ENCODE measurements at places on chromosomes 4 and X.
A peak's percentile ranks its signal among the peaks of the same experiment; 100 is the strongest.

DNA sequence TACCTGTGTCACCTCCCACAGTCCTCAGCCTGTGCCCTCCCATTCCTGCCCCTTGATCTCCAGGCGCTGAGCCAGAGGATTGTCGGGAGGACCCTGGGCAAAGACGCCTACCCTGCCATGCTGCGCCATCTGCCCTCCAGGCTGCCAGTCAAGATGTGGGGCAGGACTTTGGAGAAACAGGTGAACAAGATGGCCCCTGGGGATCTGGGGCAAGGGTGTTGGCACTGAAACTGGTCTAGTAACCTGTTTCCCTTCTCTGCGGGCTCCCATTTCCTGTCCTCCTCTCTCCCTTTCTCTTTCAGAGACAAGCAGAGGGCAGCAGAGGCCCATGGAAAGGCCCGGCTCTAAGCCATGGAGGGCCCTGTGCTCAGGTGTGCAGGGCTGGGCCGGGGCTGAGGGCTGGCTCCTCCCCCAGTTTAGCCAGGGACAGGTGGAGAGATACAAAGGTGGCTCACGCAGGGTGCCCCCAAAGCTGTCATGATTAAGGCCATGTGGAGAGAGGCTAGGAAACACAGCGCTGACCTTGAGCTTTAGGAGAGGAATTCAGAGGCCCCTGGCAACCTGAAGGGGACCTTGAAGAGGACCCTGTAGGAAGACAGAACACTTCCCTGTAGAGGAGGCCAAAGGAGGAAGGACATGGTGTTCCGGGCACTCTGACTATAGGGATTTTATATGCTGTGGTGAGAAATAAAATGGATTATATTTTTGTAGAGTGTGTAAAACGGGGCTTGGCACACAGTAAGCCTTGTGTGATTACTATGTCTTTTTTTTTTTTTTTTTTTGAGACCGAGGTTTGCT is at the start of gene GLOD5:
Gene GLOD5, plus strand, starts transcription at position 74 of the 798 bp plus-strand sequence. Its CDS starts 44 bp downstream, at position 118.
- DNase-seq = no peak

- DNase-seq = no peak
Measured at GRCh38 chr4:41060352-41061334, 153.7 kb downstream of the APBB2 start.

DNA sequence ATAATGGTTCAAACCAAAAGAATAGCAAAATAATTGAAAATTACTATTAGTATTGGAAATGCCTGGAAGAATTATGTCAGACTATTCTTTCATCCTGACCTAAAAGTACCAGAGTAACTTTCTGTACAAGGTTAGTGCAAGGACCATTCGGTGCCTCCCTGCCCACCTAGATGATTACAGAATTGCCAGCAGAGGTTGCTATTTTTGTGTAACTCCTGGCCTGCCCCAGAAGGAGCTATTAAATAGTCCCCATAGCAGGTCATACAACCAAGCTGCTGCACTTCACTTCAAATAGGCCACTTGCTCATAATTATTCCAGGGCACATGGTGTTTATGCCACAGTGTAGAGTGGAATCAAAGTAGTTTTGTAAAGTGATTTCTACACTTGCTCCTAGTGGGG is 831.1 kb upstream of the PABPC4L start:
- DNase-seq = no peak

- no peak for DNase-seq
Measured at GRCh38 chr4:96912716-96913115, 1072.8 kb downstream of the PDHA2 start.

GRCh38 chrX:153580700-153581386 is 18.1 kb downstream of the CCNQ start:
- DNase-seq = no peak

GRCh38 chr4:101086801-101087586 is 260.3 kb downstream of the PPP3CA start:
- peak; percentile 56 for DNase-seq

DNA sequence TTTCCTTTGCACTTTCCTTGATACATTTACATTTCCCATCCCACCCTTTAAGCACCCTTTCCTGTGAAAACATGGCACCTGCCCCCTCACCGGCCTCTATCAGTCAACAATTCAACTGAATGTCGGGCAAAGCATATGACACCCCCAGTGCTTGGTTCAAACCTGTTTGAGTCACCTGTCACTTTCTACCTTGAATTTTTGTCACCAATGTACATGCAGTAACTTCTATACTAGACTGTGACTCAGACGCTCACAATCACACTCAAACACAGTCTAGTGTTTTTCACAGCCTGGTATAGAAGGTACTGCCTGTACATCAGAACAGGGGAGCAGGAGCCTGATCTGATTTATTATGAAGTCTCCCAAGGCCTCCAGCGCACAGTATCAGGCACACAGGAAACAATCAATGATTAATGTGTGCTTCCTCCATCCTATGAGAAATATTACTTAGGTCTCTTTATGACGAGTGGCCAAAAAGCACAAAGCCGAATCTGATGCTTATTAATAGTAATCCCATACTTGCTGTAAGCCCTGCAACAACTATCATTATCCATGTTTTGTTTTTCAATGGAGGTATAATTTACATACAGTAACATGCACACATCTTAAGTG is 49.2 kb upstream of the FAM9C start:
- DNase-seq = no peak

DNA sequence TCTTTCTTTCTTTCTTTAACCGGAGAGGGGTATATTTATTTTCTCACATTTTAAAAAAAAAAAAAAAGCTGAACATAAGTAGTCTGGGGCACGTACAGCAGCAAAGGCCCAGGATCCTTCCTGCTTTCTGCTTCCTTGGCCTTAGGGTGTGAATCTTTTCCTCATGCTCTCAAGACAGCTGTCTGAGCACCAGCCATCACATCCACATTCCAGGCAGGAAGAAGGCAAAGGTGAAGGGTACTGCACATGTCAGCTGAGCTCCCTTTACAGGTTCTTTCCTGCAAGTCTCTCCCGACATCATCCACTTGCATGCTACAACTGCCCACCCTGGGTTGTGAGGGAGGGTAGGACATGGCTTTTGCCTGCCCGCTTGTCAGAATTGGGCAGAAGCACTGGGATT is 63.7 kb upstream of the GDPD2 start:
- DNase-seq = no peak

All from spleen (tissue), 13 donors.